ENCODE measurements at places on chromosomes 7 and 10.
A peak's percentile ranks its signal among the peaks of the same experiment; 100 is the strongest.

GRCh38 chr7:46237466-46237865, 316.4 kb upstream of the IGFBP3 start:
- no peak for DNase-seq

GRCh38 chr7:143385891-143386781, 5.0 kb downstream of the ZYX start:
- no peak for DNase-seq

GRCh38 chr10:132023092-132023811, 41.5 kb upstream of the BNIP3 start:
- peak; percentile 64 for DNase-seq

DNA sequence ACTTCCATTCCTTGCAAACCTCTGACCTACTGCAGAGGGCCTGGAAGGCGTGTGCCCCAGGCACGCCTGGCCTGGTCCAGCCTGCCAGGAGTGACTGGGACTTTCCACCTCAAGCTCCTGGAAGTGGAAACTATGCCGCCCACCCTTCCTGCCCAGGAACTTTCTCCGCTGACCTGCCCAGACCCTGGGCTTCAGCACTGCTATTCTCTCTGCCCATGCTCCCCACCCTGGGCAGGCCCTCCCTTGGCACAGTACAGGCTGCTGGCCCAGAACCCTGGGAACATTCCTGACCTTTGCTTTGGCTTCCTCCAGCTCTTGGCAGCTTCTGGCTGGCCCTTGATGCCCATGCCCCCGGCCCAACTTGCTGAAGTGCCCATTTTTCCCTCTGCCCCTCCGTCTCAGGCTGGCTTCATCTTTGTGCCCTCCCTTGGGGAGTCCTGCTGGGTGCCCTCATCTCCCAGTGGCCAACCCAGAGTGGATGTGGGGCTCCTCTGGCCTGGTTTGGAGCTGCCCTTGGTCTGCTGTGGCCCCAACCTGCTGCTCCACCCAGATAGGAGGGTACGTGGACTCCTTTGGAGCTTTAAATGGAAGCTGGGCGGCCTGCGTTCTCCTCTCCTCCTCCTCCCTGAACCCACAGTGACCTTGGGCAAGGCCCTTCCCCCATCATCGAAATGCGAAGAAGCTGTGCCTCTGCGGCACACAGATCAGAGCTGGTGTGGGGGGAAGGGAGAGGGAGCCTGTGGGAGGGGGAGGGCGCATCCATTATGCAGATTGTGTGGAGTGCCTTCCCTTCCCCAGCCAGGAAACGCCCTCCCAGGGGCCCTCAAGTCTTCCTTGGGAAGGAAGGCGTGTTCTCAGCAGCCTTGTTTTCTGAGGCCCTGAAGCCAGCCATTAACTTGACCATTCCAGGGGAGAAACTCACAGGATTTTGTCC, 3.4 kb downstream of the MMRN2 start:
- DNase-seq = no peak

DNA sequence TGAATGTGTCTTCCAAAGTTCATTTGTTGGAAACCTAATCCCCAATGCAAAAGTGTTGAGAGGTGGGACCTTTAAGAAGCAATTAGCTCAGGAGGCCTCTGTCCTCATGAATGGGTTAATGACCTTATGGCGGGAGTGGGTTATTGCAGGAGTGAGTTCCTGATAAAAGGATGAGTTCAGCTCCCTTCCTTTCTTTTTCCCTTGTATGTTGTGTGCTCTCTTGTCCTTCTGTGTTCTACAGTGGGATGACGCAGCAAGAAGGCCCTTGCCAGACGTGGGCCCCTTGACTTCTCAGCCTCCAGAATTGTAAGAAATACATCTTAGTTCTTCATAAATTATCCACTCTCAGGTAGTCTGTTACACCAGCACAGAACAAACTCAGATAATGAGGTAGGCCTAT, 206.0 kb downstream of the DNAJC1 start:
- no peak for DNase-seq

GRCh38 chr10:96222441-96222840, 48.9 kb downstream of the BLNK start:
- no peak for DNase-seq

Measured in T follicular helper cell (primary cell).